Activated CD4-positive, alpha-beta T cell treated with anti-CD3 and anti-CD28 coated beads, Interleukin-2, amount 10 ng/mL, durations not matched to agents 7 days and 5 days (primary cell): ENCODE measurements at places on chromosomes 11 and 22.

DNA sequence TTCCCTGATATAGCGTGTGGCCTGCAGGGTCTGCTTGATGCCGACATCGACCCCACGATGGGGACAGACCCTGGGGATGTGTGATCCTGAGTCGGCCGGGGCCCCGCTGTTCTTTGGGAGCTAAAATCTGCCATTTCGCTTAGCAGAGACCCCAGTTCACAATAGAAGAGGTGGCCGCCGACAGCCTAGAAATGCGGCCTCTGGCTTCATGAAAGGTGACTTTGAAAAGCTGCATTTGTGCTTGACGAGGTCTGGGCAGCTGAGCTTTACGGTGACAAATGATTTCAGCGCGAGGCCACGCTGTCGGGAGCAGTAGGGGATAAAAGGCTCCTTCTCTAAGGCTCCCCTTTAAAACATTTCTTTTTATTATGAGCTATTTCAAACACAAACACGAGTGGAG, 71.7 kb downstream of the RPS6KA4 start:
- no peak for DNase-seq

GRCh38 chr11:69702239-69702691, 1.6 kb downstream of the FGF19 start:
- DNase-seq = no peak

- DNase-seq = no peak
Observed at GRCh38 chr22:46536537-46537224, 739 bp downstream of the CELSR1 start.

DNA sequence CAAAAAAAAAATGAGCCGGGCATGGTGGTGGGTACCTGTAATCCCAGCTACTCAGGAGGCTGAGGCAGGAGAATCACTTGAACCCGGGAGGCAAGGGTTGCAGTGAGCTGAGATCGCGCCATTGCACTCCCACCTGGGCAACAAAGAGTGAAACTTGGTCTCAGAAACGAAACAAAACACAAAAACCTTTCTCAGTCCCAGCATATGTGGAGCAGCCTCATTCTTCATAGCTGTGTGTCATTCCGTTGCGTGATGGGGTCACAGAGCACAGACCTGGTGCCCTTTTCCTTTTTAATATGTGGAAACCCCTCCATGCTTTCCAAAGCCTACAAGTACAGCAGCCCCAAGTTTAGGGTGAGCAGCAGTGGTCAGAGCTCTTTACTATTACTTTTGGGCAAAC, 13.7 kb downstream of the PEX26 start:
- DNase-seq = no peak

DNA sequence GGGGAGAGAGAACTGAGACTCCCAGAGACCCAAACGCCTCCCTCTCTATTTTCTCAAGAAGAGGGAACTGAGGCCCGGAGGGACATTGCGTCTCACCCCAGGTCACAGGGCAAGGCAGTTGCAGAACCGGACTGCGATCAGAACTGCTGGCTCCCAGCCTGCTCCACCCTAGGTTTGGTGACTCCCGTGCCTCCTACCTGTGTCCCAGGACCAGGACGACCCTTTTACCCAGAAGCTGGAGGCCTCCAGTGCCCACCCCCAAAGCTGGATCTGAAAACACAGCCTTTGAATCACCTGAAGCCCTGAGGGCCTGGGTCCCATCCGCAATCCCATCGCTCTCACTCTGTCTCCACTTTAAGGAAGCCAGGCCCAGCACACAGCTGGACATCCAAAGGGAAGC, 1.4 kb downstream of the GSTT4 start:
- DNase-seq = no peak

GRCh38 chr22:24588757-24589481, 4.0 kb downstream of the LRRC75B start:
- DNase-seq = no peak

DNA sequence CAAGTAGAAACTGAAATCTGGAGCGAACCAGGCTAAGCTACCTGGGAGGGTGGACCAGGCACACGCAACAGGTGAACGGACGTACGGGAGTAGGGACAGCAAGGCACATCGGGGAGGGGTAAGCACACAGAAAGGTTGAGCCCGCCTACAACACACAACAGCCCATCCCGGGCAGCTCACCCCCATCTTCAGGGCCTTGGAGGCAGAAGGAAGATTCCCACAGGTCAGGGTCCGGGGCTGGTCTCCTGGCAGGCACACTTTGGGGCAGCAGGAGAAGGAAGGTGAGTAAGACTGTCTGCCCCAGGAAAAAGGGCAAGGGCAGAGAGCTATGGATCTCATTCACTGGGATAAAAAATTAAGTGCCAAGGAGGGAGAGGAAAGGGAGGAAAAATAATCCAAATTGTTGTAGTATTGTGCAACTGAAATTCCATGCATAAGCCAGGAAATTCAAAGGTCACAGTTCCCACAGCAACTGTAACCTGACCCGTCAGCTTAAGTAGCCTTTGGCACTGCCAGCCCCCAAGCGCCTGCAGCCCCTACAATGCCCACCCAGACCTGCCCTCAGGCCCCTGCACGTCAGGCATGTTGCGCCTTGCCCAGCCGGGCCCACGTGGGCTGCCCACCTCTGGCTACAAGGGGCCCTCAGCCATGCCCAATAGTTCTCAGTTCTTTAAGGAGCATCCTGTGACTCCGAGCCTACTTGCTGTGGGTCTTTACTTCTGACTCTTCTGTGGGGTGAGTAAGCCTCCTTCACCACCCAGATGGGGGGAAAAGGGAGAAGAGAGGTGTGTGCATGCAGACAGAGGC, 51.8 kb downstream of the MICAL3 start:
- no peak for DNase-seq

DNA sequence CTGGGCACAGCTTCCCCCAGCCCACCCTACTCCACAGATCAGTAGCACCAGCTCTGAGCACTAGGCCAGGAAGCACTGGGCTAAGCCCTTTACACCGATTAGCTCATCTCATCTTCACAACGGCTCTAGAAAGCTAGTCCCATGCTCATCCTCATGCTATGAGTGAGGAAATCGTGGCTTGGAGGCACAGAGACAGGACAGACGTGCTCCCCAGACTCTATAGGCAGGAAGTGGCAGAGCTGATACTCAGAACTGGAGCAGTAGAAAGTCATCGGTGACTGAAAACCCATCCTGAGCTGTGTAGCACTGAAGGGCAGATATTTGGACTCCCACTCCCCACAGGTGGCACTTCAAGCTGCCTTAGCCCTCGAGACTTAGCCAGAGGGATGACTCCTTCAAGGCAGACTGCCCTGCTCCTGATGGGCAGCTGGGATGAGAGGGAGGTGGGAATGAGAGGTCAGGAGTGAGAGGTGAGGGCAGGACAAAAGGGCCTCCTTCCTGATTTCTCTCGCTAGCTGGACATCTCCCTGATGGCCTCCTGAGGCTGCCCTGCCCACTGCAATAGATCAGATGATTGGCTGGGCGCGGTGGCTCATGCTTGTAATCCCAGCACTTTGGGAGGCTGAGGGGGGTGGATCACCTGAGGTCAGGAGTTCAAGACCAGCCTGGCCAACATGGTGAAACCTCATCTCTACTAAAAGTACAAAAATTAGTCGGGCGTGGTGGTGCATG, 9.7 kb downstream of the CD5 start:
- DNase-seq = peak; percentile 84

GRCh38 chr11:35812828-35813227, 131.0 kb upstream of the LDLRAD3 start:
- DNase-seq = no peak
